Activated effector memory CD4-positive, alpha-beta T cell treated with anti-CD3 and anti-CD28 coated beads, Interleukin-2, amount 50 U/mL, for 16 hours (primary cell): ENCODE measurements at places on chromosomes 5 and 9.
A peak's percentile ranks its signal among the peaks of the same experiment; 100 is the strongest.

- DNase-seq: no peak
These were observed 44.9 kb upstream of the SHC3 start for GRCh38 chr9:89223396-89223977.

GRCh38 chr5:124842725-124843595, 96.5 kb upstream of the ZNF608 start:
- no peak for DNase-seq

DNA sequence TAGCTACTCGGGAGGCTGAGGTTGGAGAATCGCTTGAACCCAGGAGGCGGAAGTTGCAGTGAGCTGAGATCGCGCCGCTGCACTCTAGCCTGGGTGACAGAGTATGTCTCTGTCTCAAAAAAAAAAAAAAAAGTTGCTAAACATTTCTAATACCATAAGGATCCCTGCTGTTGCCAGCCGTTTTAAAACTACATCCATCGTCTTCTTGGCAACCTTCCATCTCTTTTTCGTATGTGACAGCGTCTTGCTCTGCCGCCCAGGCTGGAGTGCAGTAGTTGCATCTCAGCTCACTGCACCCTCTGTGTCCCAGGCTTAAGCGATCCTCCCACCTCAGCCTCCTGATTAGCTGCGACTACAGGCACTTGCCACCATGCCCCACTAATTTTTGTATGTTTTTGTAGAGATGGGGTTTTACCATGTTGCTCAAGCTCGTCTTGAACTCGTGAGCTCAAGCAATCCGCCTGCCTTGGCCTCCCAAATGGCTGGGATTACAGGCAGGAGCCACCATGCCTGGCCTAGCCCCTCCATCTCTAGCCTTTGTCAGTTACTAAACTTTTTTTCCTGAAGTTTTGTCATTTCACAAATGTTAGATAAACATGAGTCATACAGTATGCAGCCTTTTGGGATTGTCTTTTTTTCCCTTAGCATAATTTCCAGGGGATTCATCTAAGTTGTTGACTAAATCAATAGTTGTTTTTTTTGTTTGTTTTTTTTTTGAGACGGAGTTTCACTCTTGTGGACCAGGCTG, 13.5 kb downstream of the NSD1 start:
- peak; percentile 41 for DNase-seq

DNA sequence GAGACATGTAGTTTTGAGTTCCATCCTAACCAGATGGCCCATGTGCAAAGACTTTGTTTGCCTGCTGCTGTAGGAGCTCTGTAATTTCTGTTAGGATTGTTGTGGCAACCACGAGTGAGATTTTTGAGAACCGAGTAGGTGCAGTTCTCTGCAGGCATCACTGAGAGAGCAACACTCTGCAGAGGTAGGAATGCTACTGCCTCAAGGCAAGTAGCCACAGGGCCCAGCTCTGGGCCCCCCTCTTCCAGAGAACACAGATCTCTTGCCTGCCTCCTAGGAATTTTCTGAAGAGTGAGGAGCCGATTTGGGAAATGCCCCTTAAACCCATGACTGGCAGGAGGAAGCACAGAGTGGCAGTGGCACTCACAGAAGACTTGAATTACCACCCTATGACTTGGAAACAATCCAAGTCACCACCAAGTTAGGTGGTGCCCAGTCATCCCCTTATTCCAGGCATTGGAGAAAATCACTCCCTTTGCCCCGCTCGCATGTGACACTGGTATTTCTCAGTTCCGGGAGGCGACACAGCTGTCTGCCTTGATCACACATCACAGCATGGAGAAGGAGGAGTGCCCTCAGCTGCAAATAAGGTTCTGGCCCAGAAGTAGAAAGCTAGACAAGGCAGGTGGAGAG, 52.5 kb upstream of the SLC2A8 start:
- DNase-seq: no peak

DNA sequence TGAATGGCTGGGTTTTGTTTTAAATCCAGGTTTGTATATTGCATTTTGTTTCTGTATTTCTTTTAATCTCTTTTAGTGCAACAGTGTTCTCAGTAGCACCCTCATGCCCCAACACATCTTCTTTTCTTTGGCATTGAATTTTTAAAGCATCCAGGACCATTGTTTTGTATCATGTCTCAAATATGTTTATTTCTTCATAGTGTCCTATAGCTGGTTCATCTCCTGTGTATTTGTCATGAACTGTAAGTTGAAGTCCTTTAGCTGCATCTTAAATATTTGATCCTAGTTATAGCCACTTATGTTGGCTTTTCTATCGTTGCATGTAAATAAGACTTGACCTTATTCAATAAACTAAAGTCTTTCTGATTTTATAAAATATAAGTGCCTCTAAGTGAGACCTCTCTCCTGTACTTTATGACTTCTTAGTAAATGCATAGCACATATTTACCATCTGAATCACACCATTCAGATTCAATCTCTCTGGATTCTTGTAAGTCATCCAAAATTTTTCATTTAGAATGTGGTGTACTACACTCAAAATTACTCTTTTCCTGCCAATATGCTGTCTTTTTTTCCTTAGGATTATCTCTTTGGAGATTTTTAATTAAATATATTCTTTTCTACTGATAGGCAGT, 21.0 kb upstream of the ERCC6L2 start:
- DNase-seq: no peak
